EL (cell line): ENCODE measurements at places on chromosomes 11 and 22.

GRCh38 chr11:134560066-134560465, 148.0 kb upstream of the B3GAT1 start:
- no peak for DNase-seq

- no peak for DNase-seq
Measured at GRCh38 chr11:84430661-84431060, 1144.5 kb upstream of the CCDC90B start.

- no peak for DNase-seq
Measured at GRCh38 chr11:58243954-58244353, 15.2 kb upstream of the OR10Q1 start.

DNA sequence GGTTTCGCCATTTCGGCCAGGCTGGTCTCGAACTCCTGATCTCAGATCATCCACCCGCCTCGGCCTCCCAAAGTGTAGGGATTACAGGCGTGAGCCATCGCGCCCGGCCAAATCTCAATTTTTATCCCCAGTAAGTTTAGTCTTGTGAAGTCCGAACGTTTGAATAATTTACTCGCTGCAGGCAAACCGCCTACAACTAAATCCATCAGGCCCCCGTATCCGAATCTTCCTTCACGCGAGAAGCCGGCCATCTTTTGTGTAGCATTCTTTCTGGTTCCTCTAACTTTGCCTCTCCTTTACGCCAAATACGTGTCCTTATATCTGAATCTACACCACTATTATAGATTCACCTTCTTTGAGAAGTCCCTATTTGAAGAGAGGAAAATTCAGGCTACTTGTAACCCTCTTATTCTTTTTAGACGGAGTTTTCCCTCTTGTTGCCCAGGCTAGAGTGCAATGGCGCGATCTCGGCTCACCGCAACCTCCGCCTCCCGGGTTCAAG, 581 bp upstream of the EIF3L start:
- DNase-seq = peak; percentile 44

GRCh38 chr11:133414506-133414905, 117.8 kb downstream of the OPCML start:
- DNase-seq = no peak

- DNase-seq = peak; percentile 60
Measured at GRCh38 chr11:122146475-122146874, 30.5 kb upstream of the BLID start.

DNA sequence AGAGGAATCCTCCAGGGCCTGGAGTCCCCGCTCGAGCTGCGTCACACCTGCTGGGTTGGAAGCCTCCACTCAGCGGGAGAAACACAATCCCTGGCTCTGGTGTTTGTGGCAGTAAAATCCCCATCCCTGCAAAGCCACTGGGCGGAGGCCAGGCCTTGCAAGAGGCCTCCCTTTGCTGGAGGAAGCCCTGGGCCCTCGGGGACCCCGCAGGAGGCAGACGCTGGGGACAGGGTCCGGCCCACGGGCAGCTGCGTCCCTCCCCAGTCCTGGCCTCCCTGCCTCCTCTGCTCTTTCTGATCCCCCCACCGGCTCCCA, 194.7 kb downstream of the BRD1 start:
- no peak for DNase-seq

DNA sequence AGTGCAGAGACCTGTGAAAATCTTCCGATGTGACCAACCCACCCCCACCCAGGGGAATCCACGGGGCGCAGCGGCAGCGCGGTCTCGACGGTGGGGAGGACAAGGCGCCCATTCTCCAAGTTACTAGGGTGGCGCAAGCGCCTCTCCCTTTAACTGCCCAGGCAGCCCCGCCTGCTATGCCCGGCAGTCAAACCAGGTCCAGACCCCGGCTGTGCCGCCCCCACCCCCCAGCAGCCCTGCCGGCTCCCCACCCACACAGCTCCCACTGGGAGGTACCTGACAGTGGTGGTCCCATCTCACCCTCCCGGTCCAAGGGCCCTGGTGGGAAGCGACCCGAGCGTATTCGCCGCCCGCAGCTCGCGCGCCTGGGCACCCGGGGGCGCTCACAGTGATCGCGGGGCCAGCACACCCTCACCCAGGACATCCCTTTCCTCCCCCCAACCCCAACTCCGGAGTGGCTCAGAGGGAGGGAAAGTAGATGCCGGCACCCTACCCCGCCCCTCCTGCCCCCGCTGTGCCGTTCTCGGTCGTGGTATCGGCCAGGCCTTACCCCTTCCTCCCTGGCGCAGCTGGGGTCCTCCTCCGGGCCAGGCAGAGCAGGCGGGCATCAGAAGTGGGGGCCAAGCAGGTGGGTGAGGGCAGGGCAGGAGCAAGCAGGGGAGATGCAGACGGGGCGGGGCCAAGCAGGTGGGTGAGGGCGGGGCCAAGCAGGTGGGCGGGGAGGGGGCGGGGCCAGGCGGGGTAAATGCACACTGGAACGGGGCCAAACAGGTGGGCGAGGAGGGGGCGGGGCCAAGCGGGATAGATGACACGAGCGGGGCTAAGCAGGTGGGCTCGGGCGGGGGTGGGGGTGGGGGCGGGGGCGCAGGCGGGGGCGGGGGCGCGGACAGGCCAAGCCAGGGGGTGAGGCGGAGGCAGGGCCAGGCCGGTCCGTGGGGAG, at the start of gene TRPM5:
TSS of gene TRPM5 (minus strand) at position 634 of the 940 bp plus-strand sequence. CDS start 21,478 bp downstream, outside the sequence.
- no peak for DNase-seq

GRCh38 chr11:11555208-11555607, 66.6 kb downstream of the GALNT18 start:
- no peak for DNase-seq

DNA sequence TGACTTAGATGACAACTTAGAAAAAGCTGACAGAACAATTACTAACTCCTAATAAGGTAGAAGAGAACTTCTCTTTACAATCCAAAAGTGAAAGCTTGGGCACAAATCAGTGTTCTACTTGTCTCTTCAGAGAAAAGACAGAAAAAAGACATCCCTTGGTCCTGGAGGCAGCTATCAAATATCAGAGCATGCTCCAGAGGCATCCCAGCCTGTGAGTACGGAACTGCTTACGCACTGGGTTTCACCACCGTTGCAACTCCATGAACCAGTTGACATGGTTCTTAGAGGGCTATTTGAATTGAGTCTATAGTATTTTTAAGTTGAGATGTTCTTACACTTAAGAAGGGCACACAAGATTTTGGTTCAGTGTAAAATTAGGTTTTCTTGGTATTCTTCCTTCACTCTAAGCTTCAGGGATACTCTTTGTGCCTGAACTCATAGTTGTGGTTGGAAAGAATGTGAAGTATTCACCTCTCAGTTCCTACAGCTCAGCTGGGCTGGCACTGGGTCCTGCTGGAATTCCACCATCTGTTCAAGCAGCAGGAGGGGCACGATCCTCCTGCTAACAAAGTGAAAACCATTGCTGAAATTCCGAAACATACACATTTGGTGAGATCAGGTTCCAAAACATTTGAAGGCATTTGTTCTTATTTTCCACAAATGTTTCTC, 6.3 kb downstream of the AKIP1 start:
- DNase-seq = peak; percentile 94
